ENCODE measurements at places on chromosomes 6 and 20.

- no peak for DNase-seq
Observed at GRCh38 chr20:43389211-43389610, 68.5 kb upstream of the SRSF6 start.

- DNase-seq: peak; percentile 55
Observed at GRCh38 chr6:36334832-36335459, 1.7 kb downstream of the BNIP5 start.

DNA sequence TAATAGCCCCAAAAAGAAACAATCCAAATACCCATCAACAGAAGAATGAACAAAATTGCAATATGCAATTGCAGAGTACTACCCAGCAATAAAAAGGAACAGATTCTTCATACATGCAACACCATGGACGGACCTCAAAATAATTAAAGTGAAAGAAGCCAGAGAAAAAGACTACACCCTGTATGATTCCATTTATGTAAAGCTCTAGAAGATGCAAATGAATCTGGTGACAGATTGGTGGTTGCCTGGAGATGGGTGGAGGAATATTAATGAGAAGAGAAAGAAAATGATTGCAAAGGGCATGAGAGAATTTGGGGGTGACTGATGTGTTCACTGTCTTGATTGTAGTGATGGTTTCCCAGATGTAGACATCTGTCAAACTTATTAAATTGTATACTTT lies 51.8 kb downstream of the HECA start:
- no peak for DNase-seq

DNA sequence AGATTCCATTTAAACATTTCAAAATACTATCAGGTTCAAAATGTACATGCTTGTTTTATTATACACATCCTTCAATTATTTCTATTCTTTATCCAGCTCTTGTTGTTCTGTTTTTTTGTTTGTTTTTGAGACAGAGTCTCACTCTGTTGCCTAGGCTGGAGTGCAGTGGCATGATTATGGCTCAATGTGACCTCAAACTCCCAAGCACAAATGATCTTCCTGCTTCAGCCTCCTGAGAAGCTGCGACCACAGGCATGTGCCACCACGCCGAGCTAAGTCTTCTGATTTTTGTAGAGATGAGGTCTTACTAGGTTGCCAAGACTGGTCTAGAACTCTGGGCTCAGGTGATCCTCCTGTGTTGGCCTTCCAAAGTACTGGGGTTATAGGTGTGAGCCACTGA lies 44.1 kb upstream of the SMIM29 start:
- no peak for DNase-seq

- no peak for DNase-seq
Observed at GRCh38 chr20:15475483-15475882, 1097.8 kb downstream of the KIF16B start.
